ENCODE measurements at places on chromosomes 13 and 19.
A peak's percentile ranks its signal among the peaks of the same experiment; 100 is the strongest.

- DNase-seq: peak; percentile 58
These were observed 34.6 kb upstream of the CD177 start for GRCh38 chr19:43318796-43319314.

- DNase-seq: peak; percentile 54
These were observed 7.9 kb upstream of the FBXL3 start for GRCh38 chr13:77034881-77035280.

DNA sequence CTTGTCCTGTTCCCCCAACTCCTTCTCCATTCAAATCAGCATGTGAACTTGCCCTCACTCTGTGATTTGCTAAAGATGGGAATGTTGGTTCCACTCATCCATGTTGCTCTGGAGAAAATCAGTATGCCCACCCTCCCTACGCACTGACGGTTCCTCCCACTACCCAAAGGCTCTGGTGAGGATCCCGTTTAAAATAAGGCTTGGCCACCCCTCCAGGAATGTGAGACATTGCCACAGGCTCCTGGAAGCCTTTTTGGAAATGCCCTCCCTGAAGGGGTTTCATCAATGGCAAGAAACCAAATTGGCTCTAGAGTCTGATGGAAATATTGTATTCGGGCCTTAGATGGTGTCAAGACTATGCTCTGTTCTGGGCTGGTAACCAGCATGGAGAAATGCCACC lies 187.3 kb downstream of the USP12 start:
- DNase-seq: no peak

DNA sequence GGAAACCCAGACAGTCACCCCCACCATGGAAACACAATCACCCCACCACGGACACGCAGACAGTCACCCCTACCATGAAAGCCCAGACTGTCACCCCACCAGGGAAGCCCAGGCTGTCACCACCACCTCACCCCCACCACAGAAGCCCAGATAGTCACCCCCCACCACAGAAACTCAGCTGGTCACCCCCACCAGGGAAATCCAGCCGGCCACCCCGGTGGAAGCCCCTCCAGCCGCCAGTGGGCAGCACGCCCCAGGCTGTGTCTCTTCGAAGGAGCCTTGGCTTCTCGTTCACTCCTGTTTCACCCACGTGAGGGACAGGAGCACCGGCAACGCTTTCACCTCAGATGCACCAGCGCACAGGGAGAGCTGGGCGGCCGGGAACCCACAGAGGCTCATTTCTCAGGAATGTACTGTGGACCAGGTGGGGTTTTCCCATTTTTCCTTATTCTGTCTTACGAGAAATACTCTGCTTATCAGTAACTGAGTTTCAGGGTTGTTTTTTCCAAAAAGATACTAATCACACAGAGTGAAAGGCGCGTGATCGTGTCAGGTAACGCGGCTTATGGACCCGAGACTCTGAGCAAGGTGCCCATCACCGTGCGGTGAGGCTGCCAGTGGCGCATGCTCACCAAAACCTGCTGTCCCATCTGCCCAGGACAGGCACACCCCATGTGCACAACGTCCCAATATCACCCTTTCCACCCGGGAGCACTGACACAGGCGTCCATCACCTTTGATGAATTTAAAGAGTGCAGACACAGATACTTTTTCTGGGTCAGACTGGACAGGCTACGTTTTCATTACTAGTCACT lies 28.0 kb downstream of the CARS2 start:
- DNase-seq: no peak

DNA sequence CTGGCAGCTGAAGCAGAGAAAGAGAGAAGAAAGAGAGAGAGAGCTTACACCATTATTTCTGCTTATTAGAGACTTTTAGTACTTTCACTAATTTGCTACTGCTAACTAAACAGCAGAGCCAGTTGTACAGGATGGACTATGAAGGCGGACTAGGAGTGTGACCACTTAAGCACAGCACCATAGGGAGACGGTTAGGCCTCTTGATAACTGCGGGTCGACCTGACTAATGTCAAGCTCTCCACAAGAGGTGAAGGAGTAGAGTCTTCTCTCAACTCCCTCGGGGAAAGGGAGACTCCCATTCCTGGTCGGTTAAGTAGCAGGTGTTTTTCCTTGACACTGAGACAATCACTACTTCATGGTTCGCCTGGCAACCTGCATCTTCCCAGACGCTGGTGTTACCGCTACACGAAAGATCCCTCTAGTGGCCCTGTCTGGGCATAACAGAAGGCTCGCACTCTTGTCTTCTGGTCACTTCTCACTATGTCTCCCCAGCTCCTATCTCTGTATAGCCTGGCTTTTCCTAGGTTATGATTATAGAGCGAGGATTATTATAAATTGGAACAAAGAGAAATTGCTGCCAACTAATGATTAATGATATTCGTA lies 5.3 kb upstream of the PSG7 start:
- DNase-seq: no peak

Measured in M059J (cell line).